ENCODE measurements at places on chromosomes 3 and 15.

DNA sequence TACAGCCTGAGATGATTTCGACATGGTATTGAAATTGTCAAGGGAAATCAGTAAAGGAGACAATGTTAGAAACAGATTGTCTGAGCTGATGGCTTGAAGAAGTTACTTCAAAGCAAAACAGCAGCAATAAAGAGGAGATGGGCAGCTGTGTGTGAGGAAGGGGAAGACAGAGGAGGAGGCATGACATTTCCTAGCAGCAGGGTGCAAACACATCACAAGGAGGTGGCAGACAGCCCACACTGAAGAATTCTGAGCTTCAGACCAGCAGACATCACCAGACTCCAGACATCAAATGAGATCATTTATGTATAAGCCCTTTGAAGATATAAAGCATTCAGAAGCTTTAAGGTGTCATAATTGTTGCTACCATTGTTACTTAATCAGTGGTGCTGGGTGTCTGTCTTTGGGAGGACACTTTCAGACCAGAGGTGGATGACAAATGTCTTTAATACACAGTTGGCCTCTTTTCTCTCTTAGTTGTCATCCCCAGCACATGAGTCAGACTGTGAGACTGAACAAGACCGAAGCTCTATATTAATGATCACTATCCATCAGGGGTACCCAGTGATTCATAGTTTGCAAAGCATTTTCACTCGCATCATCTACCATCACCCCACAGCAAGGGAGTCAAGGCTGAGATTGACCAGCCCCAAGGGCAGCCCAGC, 203.9 kb downstream of the MINAR1 start:
- no peak for DNase-seq

DNA sequence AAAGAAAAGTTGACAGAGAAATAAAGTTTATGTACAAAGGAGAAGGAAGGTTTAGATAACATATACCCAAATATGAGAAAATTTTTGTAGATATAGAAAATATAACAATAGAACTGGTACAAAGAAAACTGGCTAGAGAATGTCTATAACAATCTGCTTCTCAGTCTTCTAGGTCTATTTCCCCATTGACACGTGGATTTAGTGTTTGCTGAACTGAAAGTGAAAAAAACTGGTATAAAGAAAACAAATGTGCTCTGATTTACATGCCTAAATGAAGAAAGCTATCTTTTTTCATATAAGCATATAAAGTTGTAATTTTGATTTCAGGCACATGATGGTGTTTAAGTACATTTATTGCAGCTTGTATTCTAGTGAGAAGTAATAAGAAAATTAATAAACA, 9.8 kb downstream of the KCNMB2 start:
- DNase-seq = no peak

GRCh38 chr15:82680200-82681102, 29.2 kb downstream of the AP3B2 start:
- DNase-seq = peak; percentile 81

GRCh38 chr15:95866711-95867440, 463.6 kb upstream of the NR2F2 start:
- no peak for DNase-seq

DNA sequence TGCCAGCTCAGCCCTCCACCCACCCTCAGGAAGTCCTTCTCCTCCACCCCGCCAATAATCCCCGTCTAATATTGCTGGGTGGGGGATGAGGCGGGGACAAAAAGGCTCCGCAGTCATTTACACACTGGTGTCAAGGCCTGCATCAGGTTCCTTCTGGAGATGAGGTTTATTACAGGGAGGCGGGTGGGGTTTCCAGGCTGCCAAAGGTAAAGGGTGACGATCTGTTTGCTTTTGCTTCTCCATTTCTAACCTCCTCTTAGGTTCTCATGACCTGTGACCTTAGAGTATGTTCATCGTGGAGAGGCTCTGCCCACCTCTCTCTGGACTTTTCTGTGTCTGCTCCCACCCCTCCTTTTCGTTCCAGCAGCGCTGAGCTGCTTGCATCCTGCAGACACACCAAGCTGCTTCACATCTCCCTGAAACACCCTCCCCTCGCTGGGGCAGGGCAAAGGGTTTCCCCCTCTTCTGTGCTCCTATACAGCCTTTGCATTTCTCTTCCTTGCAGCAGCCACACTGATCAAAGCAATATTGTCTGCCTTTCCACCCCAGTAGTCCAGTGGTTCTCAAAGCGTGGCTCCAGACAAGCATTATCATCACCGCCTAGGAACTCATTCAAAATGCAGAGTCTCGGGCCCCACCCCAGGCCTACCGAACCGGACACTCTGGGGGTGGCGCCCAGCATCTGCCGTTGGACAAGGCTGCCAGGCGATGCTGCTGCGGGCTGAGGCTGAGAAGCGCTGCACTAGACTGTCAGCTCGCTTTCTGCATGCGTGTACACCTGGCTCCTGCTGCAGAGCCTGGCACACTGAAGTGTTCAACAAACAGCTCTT, 26.6 kb downstream of the CA12 start:
- no peak for DNase-seq

DNA sequence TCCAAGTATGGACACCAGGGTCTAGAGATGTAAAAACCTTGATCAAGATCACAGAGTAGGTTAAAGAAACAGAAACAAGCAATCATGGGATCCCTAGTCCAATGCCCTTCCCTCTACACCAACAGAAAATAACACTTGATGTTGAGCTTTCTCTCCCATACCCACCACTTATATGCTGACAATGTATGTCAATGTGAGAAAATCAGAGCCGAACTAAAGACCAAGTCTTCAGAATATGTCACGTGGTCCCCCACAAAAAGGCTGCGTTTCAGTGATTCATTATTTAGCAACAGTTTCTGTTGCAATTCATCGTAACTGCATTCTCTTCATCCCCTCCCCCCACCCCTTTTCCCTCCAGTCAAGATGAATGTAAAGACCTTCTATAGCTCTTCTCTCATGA, 278.9 kb upstream of the STT3B start:
- DNase-seq = no peak

DNA sequence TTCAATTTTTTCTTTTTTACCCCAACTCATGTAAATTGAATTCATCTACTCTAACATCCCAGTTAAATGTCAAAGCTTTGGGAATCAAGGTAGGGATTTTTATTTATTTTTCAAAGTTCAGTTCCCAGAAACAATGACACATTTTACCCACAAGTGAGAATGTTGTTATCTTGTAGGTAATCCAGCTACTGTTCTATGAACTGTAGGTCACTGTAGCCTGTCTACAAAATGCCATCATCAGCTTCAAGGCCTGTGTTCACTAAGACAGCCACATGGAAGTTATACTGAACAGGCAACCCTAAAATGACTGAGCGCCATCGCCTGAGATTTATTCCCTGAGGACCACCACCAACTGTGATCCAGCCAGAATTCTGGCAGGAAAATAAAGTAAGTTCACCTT, 219.7 kb downstream of the FHIT start:
- no peak for DNase-seq

GRCh38 chr3:9646800-9647152, 2.5 kb upstream of the MTMR14 start:
- DNase-seq = no peak

- no peak for DNase-seq
Measured at GRCh38 chr3:170848292-170848917, 21.6 kb downstream of the RPL22L1 start.

DNA sequence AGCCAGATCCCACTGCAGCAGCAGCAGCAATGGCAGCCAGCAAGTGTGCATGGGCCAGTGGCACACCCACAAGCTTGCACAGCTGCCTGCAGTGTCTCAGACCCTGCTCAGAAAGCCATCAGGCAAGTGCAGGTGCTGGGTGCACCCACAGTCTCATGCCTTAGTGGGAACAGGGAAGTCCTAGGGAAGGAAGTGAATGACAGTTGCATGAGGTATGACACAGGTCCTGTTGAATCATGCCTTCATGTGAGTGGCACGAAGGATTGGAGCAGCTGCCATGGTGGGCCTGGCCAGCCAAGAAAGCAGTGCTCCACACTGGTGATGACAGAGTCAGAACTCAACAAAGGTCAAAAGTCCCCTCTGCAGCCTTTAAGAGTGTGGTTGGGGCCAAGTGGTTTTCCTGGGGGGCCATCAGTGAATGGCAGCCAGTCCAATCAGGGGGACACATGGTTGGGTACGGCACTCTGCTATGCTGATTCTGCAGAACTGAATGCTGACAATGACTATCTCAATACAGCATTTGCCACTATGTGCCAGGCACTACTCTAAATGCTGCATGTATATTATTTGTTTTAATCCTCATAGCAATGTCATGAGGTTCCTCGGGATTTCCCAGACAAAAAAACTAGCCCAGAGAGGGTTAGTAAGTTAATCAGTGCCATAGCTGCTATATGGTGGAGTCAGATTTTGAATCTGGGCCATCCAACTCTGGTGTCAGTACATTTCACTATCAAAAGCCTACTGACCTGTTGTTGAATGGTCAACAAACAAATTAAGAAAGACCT, 94.3 kb downstream of the AQP9 start:
- DNase-seq = no peak

DNA sequence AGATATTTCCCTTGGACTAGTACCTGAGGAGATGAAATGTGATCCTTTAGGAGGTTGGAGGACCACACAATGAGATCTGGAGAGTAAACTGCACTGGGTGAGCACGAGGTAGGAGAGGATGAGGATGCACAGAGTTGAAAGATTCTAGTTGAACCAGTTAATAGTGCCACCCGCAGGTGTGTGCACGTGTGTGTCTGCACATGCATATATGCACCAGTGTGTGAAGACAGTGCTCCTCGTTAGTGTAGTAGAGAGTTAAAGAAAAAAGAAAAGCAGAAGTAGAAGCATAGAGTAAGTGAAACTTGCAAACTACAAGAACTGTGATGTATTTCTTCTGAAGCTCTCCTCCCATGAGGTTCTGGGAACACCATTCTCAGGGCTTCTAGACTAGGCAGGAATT, 8.4 kb downstream of the MED12L start:
- DNase-seq = no peak

DNA sequence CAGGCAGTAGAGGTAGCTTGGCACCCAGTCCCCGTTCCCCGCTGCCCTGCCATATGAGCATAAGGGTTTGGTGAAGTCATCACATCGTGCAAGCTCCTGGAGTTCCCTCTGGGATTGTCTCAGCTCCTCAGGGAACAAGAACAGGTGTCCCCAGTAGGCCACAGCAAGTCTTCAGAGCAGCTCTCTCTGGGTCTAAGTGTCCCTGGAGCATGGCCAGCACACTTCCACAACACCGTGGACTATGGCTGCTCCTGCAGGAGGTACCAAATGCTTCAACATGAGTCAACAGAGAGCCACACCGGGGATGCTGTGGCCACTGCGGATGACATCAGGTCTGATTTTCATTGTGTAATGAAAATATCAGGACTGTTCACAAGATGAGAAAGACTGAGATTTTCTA, 23.1 kb downstream of the ABHD6 start:
- no peak for DNase-seq

GRCh38 chr15:85010071-85010385, 28.4 kb downstream of the PDE8A start:
- no peak for DNase-seq

- peak; percentile 3 for DNase-seq
Measured at GRCh38 chr15:57667171-57667849, 39.2 kb upstream of the POLR2M start.

GRCh38 chr3:51700403-51700802, 6.5 kb upstream of the GRM2 start:
- DNase-seq = no peak

DNA sequence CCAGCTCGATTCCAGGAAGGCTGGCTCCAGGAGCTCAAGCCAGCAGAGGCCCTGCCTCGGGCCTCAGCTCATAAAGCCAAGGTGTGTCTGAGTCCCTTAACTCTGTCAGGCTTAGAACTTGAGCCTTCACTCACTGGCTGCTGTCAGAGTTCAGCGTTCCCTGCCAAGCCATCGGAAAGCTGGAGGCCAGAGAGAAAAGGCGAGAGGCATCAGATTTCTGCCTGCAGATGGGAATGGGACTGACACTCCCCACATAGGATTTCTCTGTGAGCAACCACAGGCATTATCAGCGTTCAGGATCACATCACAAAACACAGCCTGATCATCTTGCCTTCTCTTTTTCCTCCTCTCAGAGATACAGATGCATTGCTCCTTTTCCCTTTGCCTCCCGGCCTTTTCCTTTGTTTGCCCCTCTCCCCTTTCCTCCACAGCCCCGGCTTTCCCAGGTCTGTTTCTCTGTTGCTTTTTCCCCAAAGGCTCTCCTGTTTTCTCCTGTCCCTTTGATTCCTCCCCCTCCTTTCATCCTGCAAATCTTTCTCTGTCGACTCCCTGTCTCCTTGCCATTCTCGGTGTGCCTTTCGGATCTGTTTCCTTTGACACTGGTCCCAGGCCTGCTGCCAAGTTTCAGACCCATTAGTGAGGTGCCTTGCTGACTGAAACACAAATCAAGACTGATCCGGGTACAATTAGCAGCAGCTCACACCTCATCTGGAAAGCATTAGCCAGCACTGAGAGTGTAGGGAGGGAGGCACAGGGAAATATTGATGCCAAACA, 44.5 kb upstream of the BOC start:
- DNase-seq = no peak

- DNase-seq = no peak
Measured at GRCh38 chr3:58394339-58394738, 39.3 kb downstream of the PDHB start.

- DNase-seq = no peak
Measured at GRCh38 chr3:108804966-108805365, 17.6 kb upstream of the TRAT1 start.

DNA sequence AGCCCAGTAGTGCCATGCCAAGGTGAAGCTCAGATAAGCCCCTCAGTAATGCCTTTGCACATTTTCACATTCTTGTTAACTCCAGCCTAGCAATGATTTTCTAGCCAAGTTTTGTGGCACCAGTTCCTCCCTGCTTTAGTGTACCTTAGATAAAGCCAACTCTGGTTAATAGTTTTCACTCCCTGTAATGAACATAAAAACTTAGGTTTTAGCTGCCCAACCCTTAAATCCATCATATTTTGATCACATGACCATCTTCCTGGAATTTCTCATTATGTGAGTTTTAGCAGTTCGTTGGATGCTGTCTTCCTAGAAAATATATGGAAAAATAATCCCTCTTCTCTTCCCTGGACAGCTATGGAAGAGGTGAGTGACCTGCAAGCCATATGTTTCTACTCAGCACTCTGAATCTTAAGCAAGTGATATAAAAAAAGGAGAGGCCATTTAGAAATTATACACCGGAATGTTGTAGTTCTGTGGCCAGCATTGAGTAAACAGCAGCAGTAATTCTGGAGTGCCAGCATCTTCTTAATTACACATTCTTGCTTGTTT, 62.2 kb upstream of the P2RY1 start:
- DNase-seq = no peak

DNA sequence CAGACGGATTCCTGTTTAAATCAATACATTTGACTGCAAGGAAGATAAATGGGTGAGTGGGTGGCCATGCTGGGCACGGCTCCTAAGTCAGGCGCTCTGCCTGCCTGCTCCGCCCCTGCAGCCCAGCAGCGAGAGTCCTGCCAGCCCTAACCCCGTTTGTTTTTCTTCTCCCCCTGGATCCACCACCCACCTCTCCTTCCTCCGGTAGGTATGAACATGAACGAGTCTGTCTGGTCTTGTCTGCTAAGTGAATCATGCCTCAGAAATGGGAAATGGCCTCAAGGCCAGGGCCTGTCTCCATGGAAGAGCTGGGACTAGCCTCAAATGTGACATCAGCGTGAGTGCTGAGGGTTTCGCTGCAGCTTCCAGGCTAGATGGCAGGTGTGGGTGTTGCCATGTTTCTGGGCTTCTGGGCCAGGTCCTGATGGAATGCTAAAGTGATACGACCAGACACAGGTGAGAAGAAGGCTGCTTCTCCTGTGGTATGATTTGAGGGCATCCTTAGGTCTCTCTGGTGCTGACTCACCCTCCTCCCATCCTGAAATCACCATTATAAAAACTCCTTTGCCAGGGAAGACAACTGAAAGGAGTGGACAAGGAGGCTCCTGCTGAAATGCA, 5.6 kb upstream of the FEM1B start:
- DNase-seq = no peak

Data from NT2/D1 (cell line).